ENCODE measurements at places on chromosomes 4 and X.

DNA sequence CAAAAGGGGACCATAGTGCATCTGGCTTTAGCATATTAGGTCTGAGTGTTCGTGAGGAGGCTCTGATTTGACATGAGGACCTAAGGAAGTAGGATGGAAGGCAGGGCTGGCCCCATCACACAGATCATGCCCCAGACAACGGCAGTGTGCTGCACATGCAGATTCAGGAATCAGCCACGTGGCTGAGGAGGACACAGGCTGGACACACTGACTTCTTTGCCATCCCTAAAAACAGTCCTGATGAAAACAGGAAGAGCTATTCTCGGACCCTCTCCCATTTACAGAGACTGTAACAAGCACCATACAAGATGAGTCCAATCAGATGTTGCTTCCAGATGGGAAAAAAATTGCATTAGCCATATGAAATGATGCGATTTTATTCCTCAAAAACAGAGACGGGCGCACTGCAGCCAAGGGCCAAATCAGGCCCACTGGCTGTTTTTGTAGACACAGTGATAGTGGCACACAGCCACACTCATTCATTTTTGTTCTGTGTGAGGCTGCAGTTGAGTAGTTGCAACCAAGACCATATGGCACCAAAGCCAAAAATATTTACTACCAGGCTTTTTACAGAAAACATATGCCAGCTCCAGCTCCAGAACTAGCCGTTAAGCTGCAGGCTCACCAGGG lies 41.0 kb downstream of the ACSL1 start:
- DNase-seq, result no peak

DNA sequence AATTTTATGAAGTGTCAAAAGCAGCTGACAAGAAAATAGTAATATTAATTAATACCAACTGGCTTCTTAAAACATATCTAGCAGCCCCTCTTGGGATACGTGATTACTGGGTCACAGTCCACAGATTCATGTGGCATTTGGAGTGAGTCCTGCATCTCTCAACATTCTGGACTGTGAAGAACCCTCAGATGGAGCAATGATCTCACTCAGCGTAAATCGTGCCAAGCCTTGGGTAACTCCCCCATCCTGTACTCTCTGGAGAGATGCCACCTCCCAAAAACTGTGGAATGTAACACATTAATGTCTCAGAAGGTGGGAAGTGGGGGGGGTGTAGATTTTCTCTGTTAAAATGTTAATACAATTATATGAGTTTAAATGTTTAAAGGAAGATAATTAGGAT lies 118.2 kb upstream of the IQCM start:
- DNase-seq, result no peak

DNA sequence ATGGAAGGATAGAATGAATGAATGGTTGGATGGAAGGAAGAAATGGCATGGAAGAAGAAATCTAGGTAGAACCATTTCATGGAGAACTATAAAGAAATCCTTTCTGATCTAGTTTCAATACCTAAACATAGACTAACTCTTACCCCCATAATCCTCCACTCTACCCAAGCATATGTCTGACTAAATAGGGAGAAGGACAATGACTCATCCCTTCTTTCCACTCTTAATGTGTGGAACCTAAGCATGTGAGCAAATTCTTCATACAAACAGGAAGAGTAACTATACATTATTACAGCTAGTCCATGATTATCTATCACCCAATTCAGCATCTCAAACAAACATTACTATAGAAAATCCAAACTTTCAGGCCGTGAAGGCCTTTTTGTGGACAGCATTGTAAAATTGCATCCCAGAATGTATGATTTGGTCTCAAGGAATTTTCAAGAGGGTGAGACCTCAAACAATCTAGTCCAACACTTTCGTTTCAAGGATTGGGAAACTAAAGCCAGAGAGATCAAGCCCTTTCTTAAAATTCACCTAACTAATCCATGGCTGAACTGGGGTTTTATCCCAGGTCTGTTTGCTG lies 11.2 kb downstream of the C1QTNF7 start:
- no peak for DNase-seq

- no peak for DNase-seq
Observed at GRCh38 chr4:6502147-6502546, 29.7 kb upstream of the PPP2R2C start.

DNA sequence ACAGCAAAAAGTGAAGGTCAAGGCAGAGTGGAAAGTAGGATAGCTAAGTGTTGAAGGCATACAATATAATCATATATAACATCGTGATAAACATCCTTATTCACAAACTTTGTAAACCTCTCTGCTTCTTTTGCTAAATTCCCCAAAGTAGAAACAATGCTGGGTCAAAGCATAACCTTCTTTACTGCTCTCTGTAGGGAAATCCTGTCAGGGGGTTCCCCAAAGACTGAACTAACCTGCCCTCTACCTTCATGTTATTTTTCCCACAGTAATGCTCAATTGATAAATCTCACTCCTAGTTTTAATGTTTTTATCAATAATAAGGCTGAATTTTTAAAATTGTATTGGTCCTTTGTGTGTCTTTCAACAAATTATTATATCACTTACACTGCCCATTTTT lies 55.7 kb downstream of the DCHS2 start:
- no peak for DNase-seq

- no peak for DNase-seq
Observed at GRCh38 chr4:78337244-78338020, 214.1 kb upstream of the ANXA3 start.

DNA sequence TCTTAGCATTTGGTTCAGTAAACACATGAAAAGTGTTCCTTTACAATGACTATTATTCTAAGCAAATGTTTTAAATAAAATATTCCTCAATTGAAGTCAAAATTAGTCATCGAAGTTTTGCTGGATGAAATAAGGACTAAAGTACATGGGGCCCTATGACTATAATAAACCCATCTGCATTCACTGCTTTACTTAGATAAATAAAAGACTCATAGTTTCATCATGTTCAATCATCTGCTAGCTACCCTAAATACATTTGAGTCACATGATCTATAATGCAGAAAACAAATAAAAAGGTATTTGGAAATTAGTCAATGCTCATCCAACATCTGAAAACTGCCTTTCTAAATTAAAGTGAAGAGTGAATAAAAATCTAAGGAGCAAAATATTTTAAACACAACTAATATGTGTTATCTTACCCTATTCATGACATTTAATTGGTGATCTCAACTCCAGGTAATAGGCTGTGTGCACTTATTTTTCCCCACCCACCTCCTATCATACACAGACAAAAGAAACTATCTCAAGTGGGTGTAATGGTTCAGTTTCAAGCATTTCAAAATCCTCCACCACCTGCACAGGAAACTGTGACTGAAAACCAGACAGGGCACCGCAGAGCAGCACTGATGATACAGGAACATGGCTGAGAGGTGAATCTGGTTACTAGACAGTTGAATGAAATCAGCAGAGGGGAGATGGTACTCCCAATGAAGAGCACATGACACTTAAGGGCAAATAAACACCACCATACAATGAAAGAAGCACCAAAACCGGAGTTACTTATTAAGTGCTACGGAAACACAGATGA lies 78.6 kb downstream of the CAMK2D start:
- peak; percentile 80 for DNase-seq

DNA sequence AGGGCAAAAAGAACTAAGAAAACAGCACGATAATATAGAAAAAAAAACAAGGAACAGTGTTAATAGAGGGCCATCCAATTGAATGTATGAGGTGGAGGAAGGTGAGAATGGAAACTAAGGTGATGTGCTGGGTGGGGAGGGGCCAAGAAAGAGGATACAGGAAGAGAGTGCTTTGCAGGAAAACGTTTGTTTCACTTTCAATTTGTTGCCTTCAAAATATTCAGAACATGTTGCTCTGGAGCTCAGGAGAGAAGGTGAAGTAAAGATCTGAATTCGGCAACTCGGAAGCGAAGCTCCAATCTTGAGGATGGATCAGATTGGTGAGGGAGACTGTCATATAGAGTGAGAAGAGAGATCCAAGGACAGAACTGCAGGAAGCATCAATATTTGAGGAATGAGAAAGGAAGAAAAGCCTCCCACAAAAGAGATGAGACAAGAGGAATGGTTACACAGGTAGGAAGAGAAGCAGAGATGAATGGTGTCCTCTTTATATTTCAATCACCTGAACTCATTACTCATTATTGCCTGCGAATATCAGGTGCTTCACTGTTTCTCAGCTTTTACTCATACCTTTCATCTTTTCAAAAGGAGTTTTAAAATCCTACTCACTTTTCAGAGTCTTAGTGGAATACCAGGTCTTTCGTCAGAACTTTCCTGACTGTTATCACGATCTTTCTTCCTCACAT lies 14.7 kb upstream of the SEC24D start:
- DNase-seq, result peak; percentile 31

- no peak for DNase-seq
Observed at GRCh38 chrX:41935832-41936231, 12.5 kb upstream of the CASK start.

GRCh38 chrX:150291014-150291413 lies 72.1 kb upstream of the MAMLD1 start:
- no peak for DNase-seq

GRCh38 chrX:24266996-24267395 lies 46.9 kb downstream of the SUPT20HL2 start:
- no peak for DNase-seq

DNA sequence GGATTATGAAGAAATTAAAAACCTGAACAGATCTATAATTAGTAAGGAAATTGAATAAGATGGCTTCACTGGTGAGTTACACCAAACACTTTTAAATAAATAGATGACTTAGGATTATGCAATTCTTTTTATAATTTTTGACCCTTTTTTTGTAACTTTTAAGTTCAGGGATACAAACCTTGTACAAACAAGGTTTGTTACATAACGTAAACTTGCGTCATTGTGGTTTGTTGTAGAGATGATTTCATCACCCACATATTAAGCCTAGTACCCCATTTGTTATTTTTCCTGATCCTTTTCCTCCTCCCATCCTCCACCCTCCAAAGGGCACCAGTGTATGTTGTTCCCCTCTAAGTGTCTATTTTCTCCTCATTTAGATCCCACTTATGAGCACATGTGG lies 75.7 kb downstream of the CPEB2 start:
- no peak for DNase-seq

GRCh38 chrX:11111947-11112346 lies 815 bp downstream of the HCCS start:
- DNase-seq, result no peak

GRCh38 chrX:258291-259040 lies 22.7 kb upstream of the PLCXD1 start:
- no peak for DNase-seq

GRCh38 chrX:54994668-54995351 lies 822 bp upstream of the PFKFB1 start:
- DNase-seq, result no peak

DNA sequence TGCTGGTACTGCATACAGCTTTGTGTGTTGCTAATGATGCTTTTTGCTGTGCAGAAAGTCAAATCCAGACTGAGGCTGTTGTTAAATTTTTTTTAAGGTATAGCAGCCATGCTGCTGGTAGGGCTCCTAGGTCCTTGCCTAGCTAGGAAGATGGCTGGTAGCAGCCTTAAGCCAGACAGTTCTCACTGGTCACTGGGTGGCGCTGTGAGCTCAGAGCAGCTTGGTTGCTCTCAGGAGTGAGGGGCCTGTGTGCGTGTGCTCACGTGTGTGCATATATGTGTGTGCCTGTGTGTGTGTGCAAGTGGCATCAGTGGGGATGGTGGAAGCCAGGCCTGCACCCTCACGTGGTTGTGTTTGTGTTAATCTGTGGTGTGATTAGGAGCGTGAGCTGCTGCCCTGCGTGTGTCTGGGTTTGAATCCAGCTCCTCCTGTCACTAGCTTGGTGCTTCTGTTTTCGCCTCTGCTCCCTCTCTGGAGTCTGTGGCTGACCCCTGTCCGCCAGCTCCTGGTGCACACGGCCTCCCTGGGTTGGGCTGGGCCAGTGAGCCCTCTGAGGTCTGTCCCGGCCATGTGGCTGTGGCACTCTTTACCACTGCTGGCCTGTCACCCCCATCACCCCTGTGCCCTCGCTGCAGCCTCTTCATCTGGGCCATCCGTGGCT lies 46.1 kb downstream of the SORCS2 start:
- DNase-seq, result peak; percentile 20

GRCh38 chr4:152556283-152556682 lies 20.4 kb upstream of the FBXW7 start:
- no peak for DNase-seq

DNA sequence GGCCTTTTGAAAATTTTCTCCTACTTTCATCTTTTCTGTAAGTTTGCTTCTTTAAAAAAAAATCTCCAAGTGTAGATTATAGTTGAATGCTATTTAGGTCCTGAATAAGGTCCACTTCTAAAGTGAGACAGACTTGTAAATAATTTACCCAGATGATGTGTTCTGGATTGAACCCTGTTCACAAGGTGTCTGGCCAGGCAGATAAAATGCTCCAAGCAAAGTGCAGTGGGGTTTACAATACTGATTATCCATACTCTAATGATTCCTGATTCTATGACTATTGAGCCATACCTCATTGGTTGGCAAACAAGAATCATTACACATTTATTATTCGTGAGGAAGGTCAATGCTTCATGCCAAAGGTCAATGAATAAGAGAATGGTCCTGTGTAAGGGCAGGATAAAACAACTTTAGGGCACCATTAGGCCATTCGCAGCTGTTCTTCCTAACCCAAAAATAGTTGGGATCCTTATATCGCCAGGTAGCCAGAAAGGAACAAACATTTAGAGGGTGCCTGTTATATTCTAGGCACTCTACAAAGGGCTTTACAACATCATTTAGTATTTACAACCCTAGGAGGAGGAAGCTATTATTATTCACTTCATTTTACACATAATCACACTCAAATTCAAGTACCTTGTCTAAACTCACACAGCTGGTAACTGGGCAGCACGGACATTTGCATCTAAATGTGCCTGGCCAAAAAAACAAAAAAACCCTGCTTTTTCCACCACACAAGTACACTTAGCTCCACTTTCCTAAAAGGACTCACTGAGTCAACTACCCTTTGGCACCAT lies 18.6 kb upstream of the SAT1 start:
- no peak for DNase-seq

DNA sequence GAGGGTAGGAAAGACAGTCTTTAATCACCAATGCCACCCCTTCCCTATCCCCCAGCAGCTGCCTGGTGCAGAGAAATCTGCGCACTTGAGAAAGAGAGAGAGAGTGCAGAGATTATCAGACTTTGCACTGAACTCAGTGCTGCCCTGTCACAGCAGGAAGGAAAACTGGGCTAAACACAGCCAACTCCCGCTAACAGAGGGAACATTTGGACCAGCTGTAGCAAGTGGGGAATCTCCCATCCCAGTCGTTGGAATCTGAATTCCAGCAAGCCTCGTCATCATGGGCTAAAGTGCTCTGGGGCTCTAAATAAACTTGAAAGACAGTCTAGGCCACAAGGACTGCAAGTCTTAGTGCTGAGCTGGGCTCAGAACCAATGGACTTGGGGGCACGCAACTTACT lies 168.7 kb downstream of the DLG3 start:
- no peak for DNase-seq

Data from activated T-cell treated with anti-CD3 and anti-CD28 coated beads, Interleukin-2, amount 50 U/mL, for 48 hours (primary cell).